ENCODE measurements at places on chromosomes 13 and 19.

- DNase-seq = no peak
These were observed 752.5 kb upstream of the SLITRK5 start for GRCh38 chr13:86918682-86919081.

GRCh38 chr19:58511353-58512208 is at the start of gene SLC27A5:
Gene SLC27A5, minus strand, starts transcription at chr19:58511992. Its CDS starts 37 bp downstream, at chr19:58511955.
- DNase-seq = no peak

- DNase-seq = no peak
These were observed 30.4 kb downstream of the TPT1 start for GRCh38 chr13:45310341-45311131.

DNA sequence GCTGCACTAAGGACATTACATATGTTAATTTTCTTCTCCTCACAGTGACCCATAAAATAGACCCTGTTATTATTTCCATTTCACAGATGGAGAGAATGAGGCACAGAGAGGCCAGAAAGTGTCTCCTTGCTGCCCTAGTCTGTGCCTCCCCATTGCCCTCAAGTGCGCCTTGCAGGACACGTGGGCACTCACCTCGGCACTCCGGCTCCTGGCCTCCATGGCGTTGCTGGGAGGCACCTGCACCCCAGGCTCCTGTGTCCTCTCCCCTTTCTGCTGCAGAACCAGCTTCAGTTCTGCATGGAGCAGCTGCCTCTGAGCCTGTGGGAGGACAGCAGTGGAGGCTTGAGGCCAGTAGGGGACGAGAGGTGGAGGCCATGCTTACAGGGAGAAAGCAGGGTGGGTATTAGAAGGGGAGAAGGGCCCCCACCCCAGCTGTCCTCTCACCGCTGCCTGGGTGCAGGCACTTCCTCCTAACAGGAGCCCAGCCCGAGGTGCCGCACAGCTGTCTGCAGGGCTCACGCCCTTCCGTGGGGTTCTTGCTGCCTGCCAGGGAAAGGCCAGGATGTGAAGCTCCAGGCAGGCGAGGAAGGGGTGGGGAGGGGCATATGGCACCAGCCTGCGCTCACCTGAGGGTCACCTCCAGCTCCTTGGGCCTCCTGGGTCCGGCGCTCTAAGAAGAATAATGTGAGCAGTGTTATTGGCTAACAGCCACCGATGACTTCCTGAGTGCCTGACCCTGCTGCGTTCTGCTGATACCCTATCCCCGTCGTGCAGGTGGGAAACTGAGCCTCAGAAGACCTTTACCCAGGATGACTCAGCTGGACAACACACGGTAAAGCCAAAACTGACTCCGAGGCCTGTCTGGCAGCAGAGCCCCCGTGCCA is 5.2 kb downstream of the PRX start:
- DNase-seq = no peak

DNA sequence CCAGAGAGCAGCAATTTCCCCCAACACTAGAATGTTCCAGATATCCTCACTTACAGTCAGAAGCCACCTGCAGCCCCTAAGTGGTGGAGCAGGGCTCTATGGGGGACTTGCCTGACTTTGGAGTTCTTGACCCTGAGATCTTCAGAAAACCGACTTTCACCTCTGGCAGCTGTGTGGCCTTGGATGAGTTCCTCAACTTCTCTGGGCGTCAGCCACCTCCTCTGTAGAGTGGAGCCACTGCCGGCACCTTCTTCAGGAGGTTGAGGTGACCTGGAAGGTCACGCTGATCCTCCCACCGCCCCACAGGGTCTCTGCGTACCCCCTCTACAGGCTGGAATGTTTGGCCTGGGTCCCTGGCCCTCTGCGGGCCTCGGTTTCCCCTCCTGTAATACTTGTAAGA is 7.1 kb upstream of the FUT5 start:
- no peak for DNase-seq

DNA sequence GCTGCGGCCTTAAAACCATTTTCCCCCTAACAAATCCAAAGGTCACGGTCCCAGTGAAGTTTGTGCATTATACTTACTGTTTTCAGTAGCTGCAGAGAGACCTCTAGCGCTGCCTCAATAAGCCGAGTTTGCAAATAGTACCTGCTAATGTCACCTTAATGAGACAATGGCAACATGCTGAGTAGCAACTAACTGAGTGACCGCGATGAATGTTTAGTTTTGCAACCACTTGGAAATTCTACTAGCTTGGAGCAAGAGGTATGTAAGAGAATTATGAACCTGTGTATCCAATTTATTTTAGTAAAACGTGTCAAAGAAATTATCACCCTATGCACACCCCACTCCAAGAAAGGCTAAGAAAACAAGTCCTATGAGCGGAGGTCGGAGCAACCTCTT is 1.2 kb downstream of the KPNA3 start:
- peak; percentile 23 for DNase-seq

DNA sequence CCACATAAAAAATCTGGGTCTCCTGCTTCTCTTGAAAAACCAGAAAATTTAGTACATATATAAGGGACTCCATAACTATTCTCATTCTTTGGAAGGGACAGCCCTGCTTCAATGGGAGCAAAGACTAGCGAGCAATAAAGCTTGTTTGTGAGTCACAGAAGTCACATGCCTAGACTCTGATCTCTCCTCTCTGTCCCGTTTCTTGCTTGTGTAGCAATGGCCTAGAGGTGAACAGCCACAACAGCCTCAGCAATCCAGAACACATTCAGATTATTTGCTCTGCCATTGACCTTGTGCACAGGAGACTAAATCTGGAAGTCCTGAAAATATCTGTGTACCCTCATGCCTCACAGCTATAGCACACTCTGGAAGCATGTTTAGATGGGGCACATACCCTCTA is 43.2 kb downstream of the SCGB2B2 start:
- DNase-seq = no peak

GRCh38 chr19:45764945-45765701 is 3.9 kb downstream of the SIX5 start:
- no peak for DNase-seq

GRCh38 chr13:45715351-45715750 is 13.2 kb downstream of the CBY2 start:
- no peak for DNase-seq

GRCh38 chr13:88144580-88144979 is 473.4 kb downstream of the SLITRK5 start:
- no peak for DNase-seq

DNA sequence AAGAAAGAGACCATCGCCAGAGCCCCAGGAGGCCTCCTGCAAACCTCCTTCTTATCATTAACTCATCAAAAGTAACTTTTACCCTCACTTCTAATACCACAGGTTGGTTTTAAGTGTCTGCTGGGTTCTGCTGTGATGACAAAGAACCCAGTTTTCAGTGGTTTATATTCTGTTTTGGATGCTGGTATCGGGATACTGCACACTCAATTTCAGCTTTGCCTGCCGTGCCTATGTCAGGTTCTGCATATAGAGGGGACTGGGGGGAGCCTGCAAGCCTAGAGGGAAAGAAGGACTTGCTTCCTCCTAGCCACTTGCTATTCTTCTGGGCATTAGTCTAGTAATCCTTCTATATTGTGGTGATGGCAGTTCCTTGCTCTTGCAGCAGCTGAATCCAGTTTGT is 242.4 kb downstream of the KCNRG start:
- DNase-seq = no peak

DNA sequence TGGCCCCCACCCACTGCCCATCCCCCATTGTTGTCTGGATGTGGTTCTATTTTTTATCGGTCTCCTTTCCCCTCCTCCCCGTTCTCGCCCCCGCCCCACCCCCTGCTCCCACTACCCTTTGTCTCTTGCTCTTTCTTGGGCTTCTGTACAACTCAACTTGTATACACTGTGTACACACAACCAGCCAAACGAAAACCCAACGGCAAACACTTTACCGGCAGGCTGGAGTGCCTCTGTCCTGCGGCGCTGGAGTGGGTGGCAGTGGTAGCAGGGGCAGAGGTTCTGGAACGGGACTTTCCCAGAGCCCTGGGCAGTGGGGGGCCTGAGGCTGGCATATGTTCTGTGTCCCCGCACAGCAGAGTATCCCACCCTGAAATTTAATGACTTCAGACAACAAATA is 13.7 kb downstream of the RRAS start:
- no peak for DNase-seq

DNA sequence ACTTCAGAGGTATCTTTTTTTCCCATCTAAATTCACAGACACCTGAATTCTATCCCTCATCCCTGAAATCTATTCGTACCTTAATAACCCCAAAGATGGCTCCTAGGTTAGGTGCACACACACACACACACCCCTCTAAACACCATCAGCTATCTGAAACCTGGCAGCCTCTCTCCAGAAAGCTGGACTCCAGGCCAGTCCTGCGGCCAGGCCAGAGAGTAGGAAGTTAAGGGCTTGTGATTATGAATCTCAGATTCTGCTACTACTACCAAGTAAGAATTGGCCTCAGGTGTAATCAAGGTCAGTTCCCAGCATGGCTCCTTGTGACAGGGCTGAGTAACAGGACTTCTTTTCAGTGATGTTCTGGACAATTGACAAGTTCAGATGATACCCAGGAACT is 244.2 kb upstream of the SERP2 start:
- no peak for DNase-seq

GRCh38 chr13:32036757-32037156 is 5.2 kb downstream of the FRY start:
- DNase-seq = no peak

GRCh38 chr19:547836-548720 is 4.2 kb downstream of the GZMM start:
- no peak for DNase-seq

GRCh38 chr13:40401911-40402776 is 264.3 kb downstream of the FOXO1 start:
- no peak for DNase-seq

- DNase-seq = peak; percentile 27
These were observed 83.4 kb downstream of the ATP8A2 start for GRCh38 chr13:25455146-25455545.

DNA sequence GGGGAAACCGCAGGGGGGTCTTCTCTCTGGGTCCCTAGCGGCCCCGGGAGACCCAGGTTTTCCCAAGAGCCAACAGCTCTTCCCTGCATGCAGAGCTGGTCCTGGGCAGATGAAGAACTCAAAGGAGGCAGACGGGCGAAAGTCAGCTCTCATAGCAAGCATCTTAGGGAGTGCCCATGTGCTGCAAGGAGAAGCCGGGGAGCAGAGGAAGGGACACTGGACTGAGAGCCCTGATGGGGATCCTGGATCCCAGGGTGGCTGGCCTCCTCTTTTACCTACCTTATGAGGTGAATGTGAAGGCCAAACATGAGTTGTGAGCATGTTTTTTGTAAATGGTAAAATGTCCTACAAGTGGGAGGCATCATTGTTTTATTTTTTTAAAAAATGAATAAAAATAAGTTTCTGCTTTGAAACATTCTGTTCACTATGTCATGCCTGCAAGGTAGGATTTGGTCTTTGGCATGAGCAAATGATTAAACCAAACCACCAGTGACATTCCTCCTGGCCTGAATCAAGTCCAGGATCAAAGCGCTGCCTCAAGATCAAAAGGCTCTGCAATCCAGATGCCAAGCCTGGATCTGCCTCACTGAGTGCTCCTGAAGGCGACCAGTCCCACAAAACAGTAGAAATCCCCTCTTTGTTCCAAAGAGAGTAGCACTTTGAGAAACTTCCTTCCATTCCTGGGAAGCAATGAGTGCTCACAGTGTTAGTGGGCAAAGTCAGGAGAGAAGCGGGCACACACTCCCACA is 92.2 kb upstream of the SERP2 start:
- DNase-seq = no peak

- DNase-seq = no peak
These were observed 20.3 kb downstream of the ACTN4 start for GRCh38 chr19:38667661-38668171.

- DNase-seq = no peak
These were observed 158.7 kb downstream of the TM9SF2 start for GRCh38 chr13:99659866-99660554.

- peak; percentile 83 for DNase-seq
These were observed 24.3 kb downstream of the DZIP1 start for GRCh38 chr13:95620030-95620824.

DNA sequence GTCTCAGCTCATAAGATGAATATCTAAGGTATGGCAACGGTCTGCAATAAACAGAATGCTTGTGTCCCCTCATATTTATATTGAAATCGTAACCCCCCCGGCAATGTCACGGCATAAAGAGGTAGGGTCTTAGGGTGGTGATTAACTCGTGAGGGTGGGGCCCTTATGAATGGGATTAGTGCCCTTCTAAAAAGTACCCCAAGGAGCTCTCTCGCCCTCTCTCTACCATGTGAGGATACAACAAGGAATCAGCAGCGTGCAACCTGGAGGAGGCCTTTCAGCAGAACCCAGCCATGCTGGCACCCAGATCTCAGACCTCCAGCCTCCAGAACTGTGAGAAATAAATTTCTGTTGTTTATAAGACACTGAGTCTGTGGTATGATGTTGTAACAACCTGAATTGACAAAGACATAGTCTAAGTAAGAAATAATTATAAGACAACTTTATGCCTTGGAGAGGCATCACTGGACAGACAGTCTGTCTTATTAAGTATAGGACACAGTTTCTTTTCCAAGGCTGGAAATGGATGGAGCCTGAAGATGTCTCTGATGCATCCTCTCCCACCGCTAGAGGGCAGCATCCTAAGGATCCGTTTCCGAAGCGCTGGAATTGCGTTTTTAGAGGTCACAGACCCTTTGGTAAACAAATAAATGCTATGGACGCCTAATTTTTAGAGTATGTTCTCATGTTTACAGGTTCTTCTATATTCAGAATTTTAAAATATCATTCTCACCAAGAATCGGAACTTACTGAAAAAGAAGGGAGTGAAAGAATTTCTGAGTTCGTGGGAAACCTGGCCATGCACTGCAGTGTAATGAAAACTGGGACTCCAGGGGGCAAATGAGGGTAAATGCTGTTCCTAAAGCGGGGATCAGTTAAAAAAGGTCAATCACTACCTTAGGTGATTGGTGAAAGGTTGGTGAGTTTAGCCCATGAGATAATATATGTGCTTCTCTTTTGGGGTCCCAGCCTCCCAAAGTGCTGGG is 13.3 kb upstream of the LEUTX start:
- DNase-seq = no peak

- no peak for DNase-seq
These were observed 48.0 kb upstream of the ADGRE5 start for GRCh38 chr19:14333101-14333871.

GRCh38 chr13:49082653-49083536 is 107.2 kb downstream of the FNDC3A start:
- DNase-seq = no peak

GRCh38 chr13:45364876-45365557 is 24.0 kb upstream of the TPT1 start:
- DNase-seq = no peak

DNA sequence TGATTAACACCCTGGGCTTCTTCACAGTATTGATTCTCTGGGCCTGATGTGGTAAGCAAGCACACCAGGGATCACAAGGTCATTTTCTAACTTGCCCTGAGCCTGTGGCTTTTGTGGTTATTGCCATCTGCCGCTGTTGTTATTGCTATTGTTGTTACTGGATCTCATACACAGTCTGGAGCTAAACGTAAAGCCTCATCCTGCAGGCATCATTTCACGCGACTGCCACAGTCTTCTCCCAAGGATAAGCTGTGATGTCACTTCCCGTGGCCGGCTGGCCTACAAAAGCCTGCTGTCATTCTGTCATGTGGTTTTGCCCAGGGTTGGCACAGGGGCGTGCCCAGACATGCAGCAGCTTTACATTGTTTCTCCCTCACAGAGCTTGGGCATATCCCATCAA is 154.0 kb upstream of the GPR12 start:
- DNase-seq = no peak

- no peak for DNase-seq
These were observed 3.6 kb downstream of the ADGRE1 start for GRCh38 chr19:6890938-6891337.

- DNase-seq = no peak
These were observed 8.0 kb downstream of the ANGPTL8 start for GRCh38 chr19:11247391-11247790.

- DNase-seq = no peak
These were observed 9.0 kb downstream of the SIGLEC5 start for GRCh38 chr19:51621178-51621577.

Data from LNCaP clone FGC (cell line).